ENCODE measurements at places on chromosomes 2 and 18. TPM values are rescaled to one million over a fixed set of nuclear protein-coding genes. Genes with fewer than 3 reads are reported as not detected.

The CD207 gene
- polyA plus RNA-seq, result 0.33 TPM

GRCh38 chr2:43226955-43227829 lies 786 bp upstream of the ZFP36L2 start:
- peak; percentile 91 for DNase-seq

- no peak for DNase-seq
These were observed 10.1 kb upstream of the TANC1 start for GRCh38 chr2:158958365-158958764.

GRCh38 chr2:199663157-199663556 lies 187.8 kb downstream of the FTCDNL1 start:
- DNase-seq, result no peak

GRCh38 chr2:121080013-121080772 lies 204.8 kb downstream of the TFCP2L1 start:
- peak; percentile 85 for DNase-seq

DNA sequence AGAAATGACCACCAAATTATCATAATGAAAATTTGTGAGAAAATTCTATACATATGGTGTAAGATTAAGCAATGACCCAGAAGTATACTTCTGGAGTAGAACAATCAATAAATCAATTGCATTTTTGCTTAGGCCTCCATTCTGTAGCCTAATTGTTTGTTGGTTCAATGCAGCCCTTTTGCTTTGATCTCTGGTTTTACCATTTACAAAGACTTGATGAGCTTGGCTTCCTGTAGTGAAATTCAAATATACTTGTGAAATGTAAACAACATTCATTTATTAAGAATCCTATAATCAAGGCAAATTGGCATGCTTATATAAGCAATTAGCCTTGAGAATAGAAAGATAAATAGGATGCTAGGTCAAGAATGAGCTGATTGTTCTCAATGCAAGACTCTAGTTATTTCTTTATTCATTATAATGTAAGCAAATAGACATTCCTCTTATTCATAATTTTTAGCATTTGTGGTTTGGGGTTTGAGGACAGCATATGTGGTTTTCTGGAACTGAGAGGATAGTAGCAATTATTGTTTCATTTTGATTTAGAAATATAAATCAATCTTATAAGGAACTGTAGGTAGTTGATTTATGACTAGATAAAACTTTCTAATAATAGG lies 9.7 kb downstream of the FMNL2 start:
- no peak for DNase-seq

DNA sequence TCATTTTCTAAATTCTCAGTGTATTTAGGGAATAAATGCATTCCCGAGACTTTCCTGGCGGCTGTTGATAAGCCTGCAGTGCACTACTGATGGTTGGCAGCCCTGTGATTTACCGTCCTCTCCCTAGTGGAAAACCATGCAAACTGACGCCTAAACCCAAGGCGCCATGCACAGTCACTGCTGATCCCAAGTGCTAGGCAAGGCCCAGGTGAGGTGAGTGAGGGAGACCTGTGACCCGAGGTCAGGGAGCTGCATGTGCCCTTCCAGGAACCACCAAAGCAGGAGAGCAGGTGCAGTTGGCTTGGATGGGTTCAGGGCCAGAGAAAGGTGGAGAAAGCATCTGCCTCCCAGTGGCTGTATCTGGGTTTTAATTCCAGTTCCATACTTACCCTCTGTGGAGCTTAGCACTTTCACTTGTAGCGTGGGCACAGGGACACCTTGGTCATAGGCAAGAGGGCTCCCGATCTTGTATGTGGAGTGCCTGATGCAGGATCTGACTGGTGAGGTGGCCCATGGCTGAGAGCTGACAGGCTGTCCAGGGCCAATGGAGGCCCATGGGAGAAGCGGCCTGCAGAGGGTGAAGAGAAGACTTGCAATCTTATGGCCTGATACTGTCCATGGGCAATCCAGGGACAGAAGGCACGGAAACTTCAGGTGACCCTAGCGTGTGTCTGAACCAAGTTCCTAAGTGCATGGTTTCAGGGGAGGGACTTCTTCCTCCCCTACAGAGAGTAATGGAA lies 131.3 kb downstream of the SH3RF3 start:
- no peak for DNase-seq
